ENCODE measurements at places on chromosomes 12 and 14.

DNA sequence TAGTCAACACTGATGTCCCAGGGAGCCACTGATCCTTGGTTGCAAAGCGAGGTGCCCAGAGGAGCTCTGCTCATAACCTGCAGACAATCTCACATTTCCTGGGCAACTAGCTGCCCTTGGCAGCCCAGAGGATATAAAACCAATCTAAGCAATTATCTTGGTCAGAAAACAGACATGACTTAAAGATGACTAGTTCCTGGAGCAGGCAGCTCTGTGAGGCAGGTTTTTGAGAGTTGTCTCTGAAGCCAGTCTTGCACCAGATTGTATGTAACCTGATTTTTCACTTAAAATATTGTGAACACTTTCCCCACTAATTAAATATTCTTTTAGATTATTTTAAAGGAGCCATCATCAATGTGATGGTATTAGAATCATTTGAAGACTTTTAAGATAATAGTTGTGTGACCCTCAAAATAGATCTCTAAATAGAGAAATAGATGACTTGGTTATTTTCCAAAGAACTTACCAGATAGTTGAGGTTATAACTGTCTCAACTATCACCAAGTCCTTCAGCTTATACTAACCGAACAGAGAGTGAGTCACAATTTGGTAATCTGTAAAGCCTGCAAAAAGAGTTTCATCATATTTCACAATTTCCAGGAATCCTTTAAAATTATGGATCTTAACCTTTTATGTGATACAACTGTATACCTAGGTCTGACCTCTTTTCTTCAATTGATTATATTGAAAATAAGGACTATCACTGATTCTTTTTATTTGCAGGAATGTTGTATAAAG, 75.9 kb downstream of the LIN7A start:
- peak; percentile 56 for DNase-seq

- peak; percentile 18 for DNase-seq
These were observed 54.1 kb upstream of the FERMT2 start for GRCh38 chr14:53004976-53005375.

- peak; percentile 18 for DNase-seq
These were observed 50.5 kb downstream of the ANO4 start for GRCh38 chr12:100845095-100845494.

- DNase-seq, result no peak
These were observed 6.9 kb downstream of the DERA start for GRCh38 chr12:15918066-15918465.

DNA sequence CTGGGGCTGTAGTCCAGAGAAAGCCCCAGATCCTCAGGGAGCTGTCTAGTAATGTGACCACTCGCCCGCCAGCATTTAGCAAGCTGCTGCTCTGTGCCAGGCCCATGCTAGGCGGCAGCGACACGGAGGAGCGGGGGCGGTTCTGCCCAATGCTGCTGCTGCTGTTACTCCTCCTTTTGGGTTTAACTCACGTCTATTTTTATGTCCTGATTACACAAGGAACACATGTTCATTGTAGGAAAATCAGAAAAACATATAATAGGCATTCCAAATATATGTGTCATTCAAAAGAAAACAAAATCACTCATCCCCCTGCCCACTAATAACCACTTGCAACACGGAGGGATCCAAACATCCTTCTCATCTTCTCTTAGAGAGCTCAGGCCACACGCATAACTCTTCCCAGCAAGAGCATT, 30.4 kb downstream of the CCDC92 start:
- peak; percentile 78 for DNase-seq

- no peak for DNase-seq
These were observed 57.9 kb upstream of the CNOT2 start for GRCh38 chr12:70185301-70185700.

GRCh38 chr12:4962539-4963486, 53.1 kb downstream of the KCNA1 start:
- no peak for DNase-seq
